NT2/D1 (cell line): ENCODE measurements at places on chromosomes 4 and X.

GRCh38 chr4:140049024-140049848 is 104.7 kb downstream of the MAML3 start:
- no peak for DNase-seq

DNA sequence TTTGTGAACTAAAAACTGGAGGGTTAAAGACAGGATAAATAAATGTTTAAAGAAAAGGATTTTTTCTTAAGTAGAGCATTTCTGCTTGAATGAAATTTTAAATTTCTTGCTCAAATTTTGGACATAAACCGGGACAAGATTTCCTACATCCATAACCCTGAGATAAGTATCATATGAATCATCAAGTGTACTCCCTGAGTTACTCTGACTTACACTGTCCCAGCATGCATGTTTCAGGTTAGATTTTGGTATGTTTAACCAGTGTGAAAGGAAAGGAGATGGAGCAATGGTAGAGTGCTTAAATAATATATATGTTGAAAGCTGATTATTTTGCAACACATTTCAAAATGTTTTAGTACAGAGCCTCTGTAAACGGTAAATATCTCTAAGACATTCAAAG is 175.2 kb downstream of the ADGRL3 start:
- no peak for DNase-seq

DNA sequence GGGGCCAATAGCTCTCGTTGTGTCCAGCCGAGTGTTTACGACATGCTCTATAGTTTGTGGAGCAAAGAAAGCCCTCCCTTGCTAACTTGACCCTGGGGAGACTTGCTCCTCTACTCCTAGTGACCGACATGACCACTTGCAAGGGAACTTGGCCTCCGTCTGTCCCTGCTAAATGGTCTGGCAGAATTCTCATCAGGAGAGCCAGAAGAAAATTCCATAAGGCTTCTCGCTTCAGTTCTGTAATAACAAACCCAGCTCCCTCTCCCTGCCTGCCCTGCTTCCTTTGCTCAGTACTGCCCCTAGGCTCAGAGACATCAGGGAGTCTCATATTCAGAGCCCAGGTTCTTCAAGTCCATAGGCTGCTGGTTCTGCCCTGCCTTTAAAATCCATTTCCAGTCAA is 13.0 kb downstream of the DOCK11 start:
- DNase-seq = no peak

DNA sequence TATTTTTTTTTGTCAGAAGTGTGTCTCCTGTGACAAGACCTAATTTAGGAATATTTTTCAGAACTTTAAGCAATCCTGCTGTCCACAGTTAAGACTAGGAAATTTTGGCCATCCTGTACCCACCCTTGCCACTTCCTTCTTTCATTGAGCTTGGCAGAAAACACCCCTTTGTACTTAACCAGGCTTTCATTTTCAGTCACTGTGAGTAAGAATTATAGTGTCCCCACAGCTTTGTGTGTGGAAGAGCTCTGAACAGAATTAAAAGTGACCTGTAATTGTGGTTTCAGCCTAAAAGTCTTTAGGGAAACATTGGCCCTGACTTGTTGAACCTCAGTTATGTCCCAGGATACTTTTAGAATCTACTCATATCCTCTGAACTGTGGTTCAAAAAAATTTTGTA is 153.7 kb upstream of the BMP3 start:
- DNase-seq = no peak

GRCh38 chr4:23333556-23333945 is 556.3 kb downstream of the PPARGC1A start:
- no peak for DNase-seq

DNA sequence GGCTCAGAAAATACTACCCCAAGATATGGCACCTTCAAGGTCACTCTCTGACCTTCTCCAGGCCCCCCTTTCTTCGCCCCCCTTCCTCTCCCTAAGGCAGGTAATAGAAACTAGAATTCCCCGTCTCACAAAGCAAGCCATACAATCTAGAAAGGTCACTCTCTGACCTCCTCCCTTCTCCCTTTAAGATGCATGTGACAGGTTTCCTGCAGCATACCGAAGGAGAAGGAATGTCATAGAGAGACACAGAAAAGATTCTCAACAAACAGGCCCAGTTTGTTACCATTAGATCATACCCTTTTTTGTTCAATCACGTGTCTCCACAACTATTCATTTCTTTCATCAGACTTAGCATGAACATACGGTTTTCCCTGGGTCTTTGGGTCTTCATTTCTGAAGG is 51.2 kb upstream of the RBMXL3 start:
- no peak for DNase-seq

- no peak for DNase-seq
Observed at GRCh38 chrX:136779346-136779781, 1.4 kb downstream of the ARHGEF6 start.

DNA sequence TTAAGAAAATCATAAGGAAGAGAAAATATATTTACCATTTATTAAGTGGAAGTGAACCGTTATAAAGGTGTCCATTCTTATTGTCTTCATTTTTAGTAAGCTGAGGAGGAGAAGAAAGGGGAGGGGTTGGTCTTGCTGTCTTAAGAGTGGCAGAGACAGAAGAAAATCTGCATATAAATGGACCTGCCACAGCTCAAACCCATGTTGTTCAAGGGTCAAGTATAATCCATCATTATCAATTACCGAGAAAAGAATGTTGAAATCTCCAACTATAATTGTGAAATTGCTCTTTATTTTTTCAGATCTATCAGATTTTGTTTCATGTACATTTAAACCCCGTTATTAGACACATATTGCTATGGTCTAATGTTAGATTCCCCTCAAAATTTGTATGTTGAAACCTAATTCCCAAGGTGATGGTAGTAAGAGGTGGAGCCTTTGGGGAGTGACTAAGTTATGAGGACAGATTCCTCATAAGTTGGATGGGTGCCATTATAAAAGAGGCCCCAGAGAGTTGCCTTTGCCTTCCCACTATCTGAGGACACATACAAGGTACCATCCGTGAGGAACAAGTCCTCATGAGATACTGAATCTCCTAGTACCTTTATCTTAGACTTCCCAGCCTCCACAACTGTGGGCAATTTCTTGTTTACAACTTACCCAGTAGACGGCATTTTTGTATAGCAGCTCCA is 58.5 kb upstream of the SMAD1 start:
- no peak for DNase-seq

DNA sequence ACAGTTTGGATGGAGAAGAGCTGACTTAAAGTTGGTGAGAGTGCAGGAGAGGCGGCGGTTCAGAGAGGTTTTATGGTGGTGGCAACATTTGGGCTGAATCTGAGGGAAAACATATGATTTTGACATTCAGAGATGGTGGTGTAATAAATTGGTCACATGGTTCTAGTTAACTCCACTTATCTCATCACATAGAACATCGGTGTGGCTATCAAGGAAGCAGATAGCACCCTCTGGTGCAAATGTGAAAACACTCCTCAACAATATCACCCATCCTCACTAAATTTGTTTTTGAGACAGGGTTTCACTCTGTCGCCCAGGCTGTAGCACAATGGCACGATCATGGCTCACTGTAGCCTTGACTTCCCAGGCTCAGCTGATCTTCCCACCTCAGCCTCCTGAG is 28.8 kb downstream of the SUPT20HL2 start:
- no peak for DNase-seq

DNA sequence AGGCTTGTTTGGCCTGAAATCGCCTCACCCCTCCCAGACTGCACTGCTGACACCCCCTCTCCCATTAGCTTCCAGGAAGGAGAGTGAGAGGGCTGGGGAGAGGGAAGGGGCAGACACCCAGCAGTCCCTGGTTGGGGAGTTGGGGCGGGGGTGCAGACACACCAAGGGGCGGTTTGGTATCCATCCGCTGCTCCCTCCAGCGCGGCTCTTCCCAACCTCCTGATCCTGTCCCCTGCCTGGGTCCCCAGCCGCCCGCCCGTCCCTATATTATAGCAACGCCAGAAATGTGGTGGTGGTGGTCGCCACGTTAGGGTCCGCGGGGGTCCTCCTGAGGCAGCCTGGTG is 24.9 kb downstream of the GPRASP3 start:
- no peak for DNase-seq

DNA sequence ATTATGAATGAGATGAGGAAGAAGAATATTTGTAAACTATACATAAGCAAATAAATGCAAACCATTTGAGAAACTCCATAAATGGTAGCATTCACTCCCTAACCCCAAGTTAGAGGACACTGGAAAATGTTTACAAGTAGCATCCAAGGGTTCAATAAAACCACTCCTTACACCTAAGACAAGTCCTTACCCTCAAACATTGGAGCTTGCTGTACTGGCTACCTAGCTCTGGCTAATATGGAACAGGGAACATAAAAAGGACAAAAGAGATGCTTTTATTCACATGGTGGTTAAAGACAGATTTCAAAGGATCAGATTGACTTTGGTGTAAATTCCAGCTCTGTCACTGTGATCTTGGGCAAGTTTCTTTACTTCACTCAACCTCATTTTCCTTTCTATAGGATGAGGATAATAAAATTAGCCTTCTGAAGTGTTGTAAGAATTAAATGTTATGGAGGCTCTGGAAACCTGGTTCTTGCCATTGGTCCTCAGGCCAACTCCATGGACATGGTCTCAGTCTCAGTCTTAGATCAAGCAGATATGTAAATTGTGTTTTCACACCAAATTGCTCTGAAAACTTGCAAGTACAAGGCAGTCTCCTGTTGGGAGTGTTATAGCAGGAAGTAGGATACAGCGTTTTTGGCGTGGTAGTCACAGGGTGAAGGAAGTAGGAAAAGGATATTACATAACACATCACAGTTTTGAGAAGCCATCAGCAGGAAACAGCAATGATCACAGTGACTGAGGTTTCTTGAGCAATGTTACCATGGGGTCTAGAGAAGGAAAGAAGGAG is 3.3 kb downstream of the CXCL1 start:
- no peak for DNase-seq

GRCh38 chr4:156501962-156502361 is 469.6 kb downstream of the PDGFC start:
- no peak for DNase-seq

DNA sequence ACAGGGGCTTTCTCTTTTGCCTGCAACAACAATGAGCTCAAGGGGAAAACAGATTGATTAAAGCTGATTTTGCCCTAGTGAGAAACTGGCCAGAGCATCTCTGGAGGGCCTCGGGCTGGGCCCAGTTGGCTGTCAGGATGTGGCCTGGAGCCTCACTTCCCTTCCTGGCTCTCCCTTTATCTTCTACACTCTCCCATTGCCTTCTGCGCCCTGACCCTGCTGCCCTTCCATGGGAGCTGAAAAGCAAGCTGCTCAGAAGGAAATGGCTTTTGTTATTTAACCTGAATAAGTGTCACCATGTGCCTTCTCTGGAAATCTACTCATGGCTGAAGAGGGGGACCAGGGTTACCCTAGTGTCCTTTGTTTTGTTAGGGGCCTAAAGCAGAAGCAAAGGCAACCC is 43.8 kb downstream of the NHSL2 start:
- DNase-seq = no peak

- no peak for DNase-seq
Observed at GRCh38 chr4:111941957-111942356, 203.3 kb upstream of the FAM241A start.

DNA sequence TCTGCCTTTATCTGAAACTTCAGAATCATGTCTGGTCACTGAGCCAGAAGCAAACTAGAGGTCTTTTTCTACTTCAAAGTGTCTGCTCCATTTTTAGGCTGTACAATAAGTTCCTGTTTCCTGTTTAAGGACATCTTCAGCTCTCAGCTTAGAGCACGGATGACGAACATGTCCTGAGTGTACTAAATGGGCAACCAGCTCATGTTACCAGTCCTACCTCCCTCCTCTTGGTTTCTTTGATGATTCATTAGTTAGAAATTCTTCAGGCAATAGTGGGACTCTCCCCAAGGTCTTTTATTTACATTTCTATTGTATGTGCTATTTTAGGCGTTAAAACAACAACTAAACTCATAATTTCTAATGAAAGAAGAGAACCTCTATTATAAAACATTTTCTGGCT is 58.0 kb downstream of the ENPEP start:
- no peak for DNase-seq

- DNase-seq = no peak
Observed at GRCh38 chr4:28730304-28730703, 1869.7 kb downstream of the STIM2 start.

GRCh38 chr4:112552668-112553067 is 36.7 kb upstream of the NEUROG2 start:
- DNase-seq = no peak

DNA sequence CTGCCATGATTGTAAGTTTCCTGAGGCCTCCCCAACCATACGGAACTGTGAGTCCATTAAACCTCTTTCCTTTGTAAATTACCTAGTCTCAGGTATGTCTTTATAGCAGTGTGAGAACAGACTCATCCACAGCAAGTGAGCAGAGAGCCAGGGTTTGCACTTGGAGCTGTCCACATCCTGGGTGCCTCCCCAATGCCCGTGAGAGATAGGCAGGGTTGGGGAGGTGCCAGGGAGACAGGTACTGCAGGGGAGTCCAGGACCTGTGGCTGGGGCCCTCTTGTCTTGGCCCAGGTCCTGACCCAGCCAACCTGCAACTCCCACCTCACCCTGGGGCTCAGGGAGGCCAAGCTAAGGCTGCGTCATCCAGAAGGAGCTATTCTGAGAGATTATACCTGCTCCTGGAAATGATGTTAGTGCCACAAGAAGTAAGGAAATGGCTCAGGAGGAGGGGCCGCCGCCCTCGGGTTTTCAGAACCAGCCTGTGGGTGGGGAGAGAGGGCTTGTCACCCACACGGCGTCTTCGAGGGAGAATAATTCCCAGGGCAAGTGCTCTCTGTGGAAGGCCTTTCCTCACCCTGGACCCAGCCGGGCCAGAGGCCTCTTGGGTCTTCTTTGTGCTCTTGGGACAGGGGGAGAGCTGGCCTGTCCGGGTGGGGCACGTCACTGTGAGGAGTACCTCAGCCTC is 66.5 kb downstream of the ADRA2C start:
- no peak for DNase-seq

DNA sequence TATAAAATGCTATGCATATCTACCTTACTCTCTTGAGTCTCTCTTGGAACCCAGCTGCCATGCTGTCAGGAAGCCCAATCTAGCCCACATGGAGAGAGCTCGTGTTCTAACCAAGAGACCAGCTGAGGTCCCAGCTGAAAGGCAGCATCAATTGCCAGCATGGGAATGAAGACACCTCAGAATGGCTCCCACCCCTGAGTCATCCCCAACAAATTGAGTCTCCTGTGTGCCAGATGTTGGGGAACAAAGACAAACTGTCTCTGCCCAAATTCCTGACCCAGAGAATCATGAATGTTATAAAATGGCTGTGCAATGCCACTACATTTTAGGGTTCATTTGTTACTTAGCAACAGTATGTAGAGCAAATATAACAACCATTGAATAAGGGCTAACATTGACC is 105.2 kb upstream of the STX18 start:
- no peak for DNase-seq

DNA sequence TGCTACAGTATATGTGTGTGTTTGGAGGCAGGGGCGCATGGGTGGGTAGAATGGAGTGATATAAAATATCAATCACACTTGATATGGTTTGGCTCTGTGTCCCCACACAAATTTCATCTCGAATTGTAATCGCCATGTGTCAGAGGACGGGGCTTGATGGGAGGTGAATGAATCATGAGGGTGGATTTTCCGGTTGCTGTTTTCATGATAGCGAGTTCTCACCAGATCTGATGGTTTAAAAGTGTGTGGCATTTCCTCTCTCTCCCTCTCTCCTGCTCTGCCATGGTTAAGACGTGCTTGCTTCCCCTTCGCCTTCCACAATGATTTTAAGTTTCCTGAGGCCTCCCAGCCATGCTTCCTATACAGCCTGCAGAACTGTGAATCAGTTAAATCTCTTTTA is 14.8 kb downstream of the SOWAHB start:
- no peak for DNase-seq

- DNase-seq = no peak
Observed at GRCh38 chrX:41909068-41909467, 14.3 kb downstream of the CASK start.
